Activated CD4-positive, alpha-beta T cell treated with anti-CD3 and anti-CD28 coated beads for 36 hours (primary cell): ENCODE measurements at places on chromosomes 3 and 15.

- DNase-seq = no peak
Observed at GRCh38 chr3:94132777-94133176, 69.9 kb downstream of the NSUN3 start.

- DNase-seq = no peak
Observed at GRCh38 chr3:172876297-172876696, 125.8 kb downstream of the ECT2 start.

DNA sequence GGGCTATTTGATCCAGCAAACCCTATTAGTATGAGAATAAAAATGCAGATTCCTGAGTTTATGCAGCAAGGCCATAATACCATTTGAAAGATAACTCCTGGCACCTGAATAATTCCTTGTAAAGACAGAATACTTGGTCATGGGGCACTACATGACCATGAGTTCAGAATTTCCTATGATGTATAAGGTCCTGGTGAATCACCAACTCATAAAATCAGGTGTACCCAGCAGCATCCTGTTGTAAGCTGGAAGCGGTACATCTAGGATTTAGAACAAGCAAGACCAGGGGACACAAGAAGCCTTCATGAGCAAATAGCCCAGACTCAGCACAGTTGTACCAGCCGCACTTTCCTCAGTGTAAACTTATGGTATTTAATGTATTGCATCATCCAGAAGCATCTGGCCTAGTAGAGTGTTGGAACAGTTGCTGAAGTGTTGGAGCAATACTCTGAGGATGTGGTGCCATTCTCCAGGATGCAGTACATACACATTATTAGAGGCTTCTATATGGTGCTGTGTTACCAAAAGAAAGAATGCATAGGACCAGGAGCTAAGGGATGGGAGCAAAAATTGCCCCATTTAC lies 233.4 kb downstream of the SQOR start:
- DNase-seq = no peak

DNA sequence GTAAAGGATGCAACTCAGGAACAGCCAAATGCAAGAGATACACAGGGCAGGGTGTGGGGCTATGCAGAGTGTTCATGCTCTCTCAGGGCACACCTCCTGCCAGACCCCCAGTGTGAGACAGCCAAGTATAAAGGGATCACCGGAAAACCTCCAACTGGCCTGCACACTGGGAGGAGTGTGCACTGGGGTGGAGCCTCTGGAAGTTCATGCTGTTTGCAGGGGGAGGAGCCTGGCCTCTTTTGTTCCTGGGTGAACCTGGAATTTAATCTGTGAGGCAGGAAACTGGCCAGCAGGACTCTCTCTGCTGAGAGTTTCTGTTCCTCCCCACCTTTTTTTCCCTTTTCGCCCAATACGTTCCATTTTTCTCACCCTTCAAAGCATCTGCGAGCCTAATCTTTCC lies 204.1 kb downstream of the WNT5A start:
- DNase-seq = no peak

GRCh38 chr15:40787991-40788390 lies 18.2 kb downstream of the C15orf62 start:
- DNase-seq = no peak

- DNase-seq = no peak
Observed at GRCh38 chr15:73751899-73752805, 999 bp downstream of the INSYN1 start.

GRCh38 chr15:99438691-99439523 lies 126.9 kb upstream of the MEF2A start:
- peak; percentile 31 for DNase-seq

GRCh38 chr3:148880681-148881080 lies 15.6 kb downstream of the CPA3 start:
- DNase-seq = no peak

DNA sequence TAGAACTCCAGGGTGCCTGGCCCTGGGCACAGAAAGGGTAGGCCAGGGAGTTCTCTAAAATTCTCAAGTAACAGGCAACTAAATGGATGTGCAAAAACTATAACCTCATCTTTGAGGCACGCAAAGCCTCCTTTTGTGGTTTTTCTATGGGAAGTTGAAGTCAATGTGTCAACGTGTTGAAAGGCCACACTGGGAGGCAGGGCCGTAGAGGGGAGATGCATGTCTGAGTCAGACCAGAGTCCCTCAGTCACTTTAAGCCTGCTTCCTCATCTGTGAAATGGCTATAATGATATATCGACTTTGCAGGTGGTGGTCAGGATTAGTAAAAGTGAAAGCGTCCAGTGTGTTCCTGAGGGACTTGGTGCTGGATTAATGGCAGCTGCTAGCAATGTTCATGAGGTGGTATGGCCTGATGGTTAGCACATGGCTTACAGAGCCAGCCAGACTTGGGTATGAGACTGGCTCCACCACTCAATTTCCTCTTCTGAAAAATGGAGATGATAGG lies 17.0 kb downstream of the TGM5 start:
- DNase-seq = peak; percentile 52

DNA sequence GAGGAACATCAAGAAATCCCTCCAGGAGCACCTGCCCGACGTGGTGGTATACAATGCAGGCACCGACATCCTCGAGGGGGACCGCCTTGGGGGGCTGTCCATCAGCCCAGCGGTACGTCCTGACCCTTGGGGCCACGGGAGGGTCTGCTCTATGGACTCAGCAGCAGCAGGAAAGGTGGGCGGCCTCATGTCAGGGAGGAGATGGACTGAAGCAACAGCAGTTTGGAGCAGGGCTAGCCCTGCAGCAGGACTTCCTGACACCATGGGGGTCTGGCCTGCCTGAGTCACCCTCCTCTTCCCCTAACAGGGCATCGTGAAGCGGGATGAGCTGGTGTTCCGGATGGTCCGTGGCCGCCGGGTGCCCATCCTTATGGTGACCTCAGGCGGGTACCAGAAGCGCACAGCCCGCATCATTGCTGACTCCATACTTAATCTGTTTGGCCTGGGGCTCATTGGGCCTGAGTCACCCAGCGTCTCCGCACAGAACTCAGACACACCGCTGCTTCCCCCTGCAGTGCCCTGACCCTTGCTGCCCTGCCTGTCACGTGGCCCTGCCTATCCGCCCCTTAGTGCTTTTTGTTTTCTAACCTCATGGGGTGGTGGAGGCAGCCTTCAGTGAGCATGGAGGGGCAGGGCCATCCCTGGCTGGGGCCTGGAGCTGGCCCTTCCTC lies 24.2 kb downstream of the HDAC11 start:
- no peak for DNase-seq

DNA sequence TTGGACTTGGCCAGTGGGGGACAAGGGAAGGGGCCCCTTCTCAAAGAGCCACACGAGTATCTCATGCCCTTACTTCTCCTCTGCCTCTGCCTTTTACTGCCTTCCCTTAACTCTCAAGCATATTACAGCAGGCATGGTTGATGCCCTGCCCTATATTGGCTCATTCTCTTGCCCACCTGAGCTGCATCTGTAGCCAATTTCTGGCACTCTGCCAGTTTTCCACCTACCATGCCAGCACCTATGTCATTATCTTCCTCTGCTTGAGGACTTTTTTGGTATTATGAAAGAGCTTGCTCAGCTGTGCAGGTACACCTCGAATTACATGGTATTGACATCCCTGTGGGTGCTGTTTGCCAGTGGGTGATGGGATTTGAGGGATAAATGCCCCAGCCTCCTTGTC lies 181.8 kb downstream of the OXSM start:
- DNase-seq = peak; percentile 3

DNA sequence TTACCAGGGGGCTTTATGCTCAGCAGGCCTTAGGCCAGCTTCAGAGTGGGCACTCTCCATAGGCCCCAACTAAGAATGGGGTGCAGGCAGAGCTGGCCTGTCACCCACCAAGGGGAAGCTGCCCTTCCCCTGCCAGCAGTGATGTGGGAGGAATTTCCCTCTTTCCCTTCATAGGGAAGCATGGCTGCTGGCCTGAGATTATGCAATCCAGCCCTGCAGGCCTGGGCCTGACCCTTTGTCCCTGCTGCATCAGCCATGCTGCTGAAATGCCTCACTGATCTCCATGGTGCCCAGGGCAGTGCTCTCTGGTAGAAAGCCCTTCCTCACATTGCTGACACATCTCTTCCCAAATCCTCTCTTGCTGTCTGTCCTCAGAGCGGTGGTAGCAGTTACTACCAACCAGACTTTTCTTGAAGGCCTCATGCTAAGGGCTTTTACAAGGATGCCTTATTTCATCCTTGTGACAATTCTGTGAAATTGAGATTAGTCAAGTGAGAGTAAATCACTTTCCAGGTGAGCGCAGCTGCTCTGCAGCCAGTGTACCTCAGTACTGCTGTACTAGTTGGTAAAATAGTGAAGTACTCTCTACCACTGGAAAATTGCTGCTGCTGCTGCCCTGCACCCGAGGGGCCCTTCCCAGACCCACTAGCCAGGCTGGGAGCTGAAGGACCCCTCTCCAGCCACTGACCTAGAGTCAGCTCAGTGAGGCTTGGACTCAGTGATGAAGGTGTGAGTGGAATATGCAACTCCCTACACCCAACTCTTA lies 33.8 kb downstream of the MRAS start:
- DNase-seq = no peak

DNA sequence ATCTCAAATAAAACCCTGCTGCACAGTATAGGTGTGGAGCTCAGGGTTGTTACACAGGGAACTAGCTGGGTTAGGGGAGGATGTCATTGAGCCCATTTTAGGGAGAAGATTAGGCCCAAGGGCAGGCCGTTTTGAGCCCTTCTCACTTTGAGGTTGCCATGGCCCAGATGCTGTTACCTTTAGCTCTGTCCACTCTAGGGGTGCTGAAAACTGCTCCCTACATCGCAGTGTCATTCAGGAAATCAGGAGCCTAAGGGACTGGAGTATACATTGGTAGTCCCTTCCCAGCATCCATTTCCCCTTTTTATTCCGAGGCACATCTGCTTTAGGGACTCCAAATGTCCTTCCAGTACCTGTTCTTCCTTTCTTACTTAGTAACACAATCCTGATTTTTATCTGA lies 79.0 kb upstream of the SELENOK start:
- DNase-seq = no peak

DNA sequence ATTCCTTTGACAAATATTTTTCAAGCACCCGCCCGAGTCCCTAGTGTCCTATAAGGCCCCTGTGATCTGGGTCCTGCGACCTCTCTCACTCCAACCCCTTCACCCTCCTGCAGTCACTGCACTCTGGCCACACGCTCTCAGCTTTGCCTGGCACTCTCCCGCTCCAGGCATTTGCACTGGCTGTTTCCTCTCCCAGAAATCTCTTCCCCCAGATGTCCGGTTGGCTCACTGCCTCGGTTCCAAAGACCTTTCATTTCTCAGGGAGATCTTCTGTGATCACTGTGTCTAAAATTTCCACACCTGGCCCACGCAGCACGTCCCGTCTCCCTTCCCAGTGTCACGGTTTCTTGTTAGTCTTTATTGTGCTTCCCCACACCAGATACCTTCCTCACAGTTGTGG lies 97.4 kb downstream of the WNT7A start:
- no peak for DNase-seq

GRCh38 chr3:137988152-137988551 lies 21.8 kb upstream of the CLDN18 start:
- peak; percentile 17 for DNase-seq

GRCh38 chr3:29384640-29385039 lies 103.8 kb downstream of the RBMS3 start:
- DNase-seq = no peak

GRCh38 chr3:52310861-52311575 lies 5.1 kb upstream of the DNAH1 start:
- DNase-seq = peak; percentile 58

DNA sequence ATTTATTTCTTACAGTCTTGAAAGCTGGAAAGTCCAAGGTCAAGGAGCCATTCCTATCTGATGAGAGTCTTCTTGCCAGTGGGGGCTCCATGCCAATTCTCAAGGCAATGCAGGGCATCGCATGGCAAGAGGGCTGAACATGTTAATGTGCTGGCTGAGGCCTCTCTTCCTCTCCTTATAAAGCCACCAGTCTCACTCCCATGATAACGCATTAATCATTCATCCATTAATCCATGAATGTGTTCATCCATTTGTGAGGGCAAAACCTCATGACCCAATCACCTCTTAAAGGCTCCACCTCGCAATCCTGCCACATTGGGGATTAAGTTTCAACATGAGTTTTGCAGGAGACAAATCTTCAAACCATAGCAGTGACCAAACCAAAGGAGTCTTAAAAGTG lies 118.3 kb downstream of the PROS1 start:
- no peak for DNase-seq

GRCh38 chr3:18444595-18445400 lies 19.7 kb upstream of the SATB1 start:
- peak; percentile 89 for DNase-seq

DNA sequence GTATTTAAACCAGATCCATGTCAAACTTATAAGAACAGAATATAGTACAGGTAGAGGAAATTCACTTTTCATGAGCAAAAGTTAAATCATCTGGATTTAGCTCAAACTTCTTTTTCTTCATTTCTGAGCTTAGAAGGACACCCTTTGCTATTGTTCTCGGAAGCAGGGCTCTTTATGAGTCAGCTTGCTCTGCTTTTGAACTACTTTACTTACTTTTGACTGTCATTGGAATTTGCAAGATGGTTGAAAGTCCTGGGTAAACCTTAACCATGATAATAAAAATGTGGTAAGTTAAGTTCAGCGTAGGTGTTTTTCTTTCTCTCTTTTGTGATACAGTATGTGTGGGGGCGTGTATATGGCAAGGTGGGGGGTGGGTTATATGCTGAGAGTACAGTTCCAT lies 312.7 kb upstream of the DPH6 start:
- no peak for DNase-seq

DNA sequence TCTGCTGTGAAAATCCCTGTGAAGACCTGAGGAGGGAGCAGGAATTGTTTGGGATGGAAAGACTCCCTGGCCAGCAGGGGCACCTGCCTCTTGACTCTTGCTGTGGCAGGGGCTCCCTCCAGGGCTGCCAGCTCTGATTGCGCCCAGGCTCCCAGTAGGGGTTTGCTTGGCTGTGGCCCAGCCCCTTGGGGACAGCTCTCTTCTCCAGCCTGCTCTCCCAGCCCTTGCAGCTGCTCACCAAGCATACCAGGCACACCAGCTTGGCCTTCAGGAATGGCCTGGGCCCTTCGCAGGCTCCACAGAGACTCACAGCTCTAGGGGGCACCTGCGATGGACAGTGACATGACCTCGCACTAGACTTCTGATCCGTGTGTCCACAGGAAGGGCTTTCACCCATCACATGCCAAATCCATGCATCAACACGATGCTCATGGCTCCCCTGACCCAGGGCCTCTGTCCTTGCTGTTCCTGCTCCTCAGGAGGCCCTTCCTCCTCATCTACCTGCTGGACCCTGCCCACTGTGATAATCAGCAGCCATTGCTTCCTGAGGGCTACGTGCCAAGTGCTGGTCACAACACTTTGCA lies 61.8 kb downstream of the SCN5A start:
- DNase-seq = no peak

- DNase-seq = no peak
Observed at GRCh38 chr3:30311781-30312180, 294.6 kb upstream of the TGFBR2 start.

GRCh38 chr15:38844736-38845135 lies 280.1 kb upstream of the RASGRP1 start:
- no peak for DNase-seq

- no peak for DNase-seq
Observed at GRCh38 chr3:113496924-113497323, 18.0 kb downstream of the SPICE1 start.

- DNase-seq = no peak
Observed at GRCh38 chr3:38173834-38174418, 8.6 kb downstream of the OXSR1 start.

- no peak for DNase-seq
Observed at GRCh38 chr3:48863122-48863521, 15.4 kb upstream of the PRKAR2A start.

GRCh38 chr15:74957476-74958035 lies 984 bp upstream of the RPP25 start:
- DNase-seq = peak; percentile 41
